ENCODE measurements at places on chromosomes 11 and 22. TPM values are rescaled to one million over a fixed set of nuclear protein-coding genes. Genes with fewer than 3 reads are reported as not detected.

The SLC22A8 gene
- polyA plus RNA-seq = not detected

The SFI1 gene
- polyA plus RNA-seq = 69.5 TPM

The MS4A4A gene
- polyA plus RNA-seq = not detected

The CXCR5 gene
- 1.1 TPM for polyA plus RNA-seq

The OR5L1 gene
- polyA plus RNA-seq = not detected

The SYCE3 gene
- polyA plus RNA-seq = not detected

The MN1 gene
- polyA plus RNA-seq = not detected

- H3K4me1 ChIP-seq = peaks cover 46% of the 10 kb centered on the region
- H3K27me3 ChIP-seq = no peaks in the 10 kb centered on the region
- DNase-seq = peak; percentile 100
- H3K27ac ChIP-seq = peak within 1 kb of the TSS; percentile 72
- H3K36me3 ChIP-seq = no peaks in the 10 kb centered on the region
Measured at GRCh38 chr11:44565211-44565952, at the start of gene CD82. Gene CD82, plus strand, starts transcription at chr11:44565663. Its CDS starts 29,000 bp downstream, at chr11:44594663.

DNA sequence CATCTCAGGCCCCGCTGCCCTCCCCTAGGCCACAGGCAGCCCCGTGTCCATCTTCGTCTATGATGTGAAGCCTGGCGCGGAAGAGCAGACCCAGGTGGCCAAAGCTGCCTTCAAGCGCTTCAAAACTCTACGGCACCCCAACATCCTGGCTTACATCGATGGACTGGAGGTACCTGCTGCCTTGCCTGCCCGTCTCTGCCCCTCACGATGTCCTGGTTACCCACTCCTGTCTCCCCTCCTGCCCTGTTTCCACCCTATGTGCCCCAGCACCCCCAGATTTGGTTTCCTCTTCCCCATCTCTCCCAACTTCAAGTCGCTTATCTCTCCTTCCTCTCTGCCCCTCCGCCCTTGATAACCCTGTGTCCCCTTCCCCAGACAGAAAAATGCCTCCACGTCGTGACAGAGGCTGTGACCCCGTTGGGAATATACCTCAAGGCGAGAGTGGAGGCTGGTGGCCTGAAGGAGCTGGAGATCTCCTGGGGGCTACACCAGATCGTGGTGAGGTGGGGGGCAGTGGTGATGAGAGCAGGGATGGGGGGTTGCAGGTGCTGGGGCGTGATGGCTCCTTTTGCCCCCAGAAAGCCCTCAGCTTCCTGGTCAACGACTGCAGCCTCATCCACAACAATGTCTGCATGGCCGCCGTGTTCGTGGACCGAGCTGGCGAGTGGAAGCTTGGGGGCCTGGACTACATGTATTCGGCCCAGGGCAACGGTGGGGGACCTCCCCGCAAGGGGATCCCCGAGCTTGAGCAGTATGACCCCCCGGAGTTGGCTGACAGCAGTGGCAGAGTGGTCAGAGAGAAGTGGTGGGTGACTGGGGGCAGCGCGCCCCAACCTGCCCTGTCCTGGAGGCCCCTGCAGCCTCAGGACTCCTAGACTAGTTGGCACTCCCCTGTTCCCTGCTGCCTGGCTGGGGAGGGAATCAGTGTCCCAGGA is 930 bp downstream of the SCYL1 start:
- DNase-seq = no peak
- peak overlapping the region; percentile 96 for H3K27ac ChIP-seq
- H3K4me3 ChIP-seq = peak overlapping the region; percentile 79
- peaks cover 31% of the 10 kb centered on the region for H3K4me1 ChIP-seq
- no peaks in the 10 kb centered on the region for H3K27me3 ChIP-seq

- no peaks in the 10 kb centered on the region for H3K4me1 ChIP-seq
- H3K4me3 ChIP-seq = no peak overlapping the region
- no peak for DNase-seq
- no peak overlapping the region for H3K27ac ChIP-seq
Measured at GRCh38 chr22:28268171-28268570, 349.1 kb upstream of the PITPNB start.

- no peaks in the 10 kb centered on the region for H3K4me1 ChIP-seq
- no peak overlapping the region for H3K27ac ChIP-seq
- H3K27me3 ChIP-seq = no peaks in the 10 kb centered on the region
- no peaks in the 10 kb centered on the region for H3K36me3 ChIP-seq
- H3K4me3 ChIP-seq = no peak overlapping the region
- no peak for DNase-seq
Measured at GRCh38 chr11:82945682-82946081, 44.1 kb downstream of the DDIAS start.

DNA sequence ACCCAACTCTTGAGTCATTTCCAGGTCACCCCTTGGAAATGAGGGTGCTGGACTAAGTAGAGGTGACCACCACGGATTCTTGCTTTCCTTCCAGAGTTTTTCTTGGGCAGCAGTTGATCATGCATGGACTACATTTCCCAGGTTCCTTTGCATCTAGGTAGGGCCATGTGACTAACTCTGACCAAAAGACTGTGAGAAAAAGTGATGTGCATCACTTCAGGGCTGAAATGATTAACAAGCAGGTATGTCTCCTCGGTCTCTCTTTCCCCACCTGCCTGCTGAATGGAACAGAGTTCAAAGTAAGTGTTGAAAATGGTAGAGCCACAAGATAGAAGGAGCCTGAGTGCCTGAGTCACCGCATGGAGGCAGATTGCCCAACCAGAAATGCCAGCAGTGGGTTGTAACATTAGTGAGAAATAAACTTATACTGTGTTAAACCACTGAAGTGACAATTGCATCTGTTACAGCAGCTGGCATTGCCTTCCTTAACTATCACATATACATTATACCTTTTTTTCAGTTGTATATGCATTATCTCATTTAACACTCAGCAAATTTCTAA is 113.5 kb downstream of the MN1 start:
- H3K4me3 ChIP-seq = no peak overlapping the region
- DNase-seq = no peak
- no peak overlapping the region for H3K27ac ChIP-seq
- no peaks in the 10 kb centered on the region for H3K4me1 ChIP-seq
- no peaks in the 10 kb centered on the region for H3K27me3 ChIP-seq
- no peaks in the 10 kb centered on the region for H3K36me3 ChIP-seq

DNA sequence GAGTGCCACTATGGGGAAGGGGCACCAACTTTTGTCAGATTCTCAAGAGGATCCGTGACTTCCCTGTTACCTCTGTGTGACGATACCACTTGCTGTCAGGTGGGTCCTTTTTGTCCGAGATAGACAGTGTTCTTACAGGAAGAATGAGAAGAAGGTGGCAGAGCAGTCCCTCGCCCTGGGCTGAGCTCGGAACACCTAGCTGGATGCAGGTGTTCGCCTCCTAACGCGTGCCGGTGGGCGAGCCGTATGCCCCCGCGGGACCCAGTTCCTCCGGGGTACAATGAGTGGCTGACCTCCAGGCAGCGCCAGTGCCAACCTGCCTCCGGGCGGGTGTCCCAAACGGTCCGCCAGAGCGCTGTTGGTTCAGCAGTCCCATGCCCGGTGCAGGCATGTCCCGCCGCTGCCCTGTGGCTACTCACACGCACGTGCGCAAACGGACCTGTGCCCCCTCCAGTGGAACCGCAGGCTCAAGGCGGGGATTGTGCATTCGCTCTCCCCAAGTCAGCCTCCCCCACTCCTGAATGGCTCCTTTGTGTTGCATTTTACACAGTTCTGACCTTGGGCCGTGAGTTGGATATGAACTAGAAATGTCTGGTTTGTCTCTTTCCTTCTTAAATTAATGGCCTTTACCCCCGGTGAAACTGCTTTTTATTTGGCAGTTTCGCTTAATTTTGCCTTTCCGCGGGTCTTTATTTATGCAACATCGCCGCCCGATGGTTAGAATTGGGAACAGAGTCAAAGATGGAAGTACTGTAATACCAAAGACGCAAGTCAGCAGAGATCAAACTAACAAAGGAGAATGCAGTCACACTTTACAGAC is 1.1 kb upstream of the ABTB2 start:
- H3K36me3 ChIP-seq = no peaks in the 10 kb centered on the region
- H3K27ac ChIP-seq = peak overlapping the region; percentile 55
- peak overlapping the region; percentile 67 for H3K4me3 ChIP-seq
- peaks cover 10% of the 10 kb centered on the region for H3K4me1 ChIP-seq
- peaks cover 11% of the 10 kb centered on the region for H3K27me3 ChIP-seq
- peak; percentile 78 for DNase-seq

DNA sequence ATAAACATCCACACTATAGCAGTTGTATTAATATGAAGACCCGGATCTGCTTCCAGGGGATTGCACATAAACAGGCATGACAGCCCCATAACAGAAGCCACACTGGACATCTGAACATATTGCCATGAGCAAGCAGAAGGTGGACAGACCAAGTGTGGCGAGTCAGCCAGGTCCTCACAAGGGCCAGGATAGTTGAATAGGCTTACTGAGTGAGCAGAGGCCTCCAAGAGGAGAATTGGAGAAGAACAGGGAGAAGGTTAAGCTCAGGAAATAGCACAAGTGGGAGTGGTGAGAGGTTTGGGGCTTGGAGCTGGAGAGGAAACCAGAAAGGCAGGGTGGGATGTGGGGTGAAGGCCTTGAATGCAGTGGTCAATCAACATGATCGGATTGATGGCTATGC is 10.8 kb downstream of the SLC35C1 start:
- no peak overlapping the region for H3K4me3 ChIP-seq
- H3K4me1 ChIP-seq = no peaks in the 10 kb centered on the region
- H3K27me3 ChIP-seq = no peaks in the 10 kb centered on the region

- peak within 1 kb of the TSS; percentile 65 for H3K4me3 ChIP-seq
- no peaks in the 10 kb centered on the region for H3K27me3 ChIP-seq
- peak; percentile 56 for DNase-seq
- H3K27ac ChIP-seq = peak within 1 kb of the TSS; percentile 91
- H3K36me3 ChIP-seq = peaks cover 6% of the 10 kb centered on the region
- peaks cover 18% of the 10 kb centered on the region for H3K4me1 ChIP-seq
Measured at GRCh38 chr22:43186272-43187170, at the start of gene TTLL12. Gene TTLL12, minus strand, starts transcription at chr22:43187134. Its CDS starts 65 bp downstream, at chr22:43187069.

GRCh38 chr22:48975886-48976285 is 851.8 kb downstream of the BRD1 start:
- no peak overlapping the region for H3K27ac ChIP-seq
- H3K4me3 ChIP-seq = no peak overlapping the region
- no peak for DNase-seq
- H3K4me1 ChIP-seq = no peaks in the 10 kb centered on the region
- H3K27me3 ChIP-seq = no peaks in the 10 kb centered on the region

DNA sequence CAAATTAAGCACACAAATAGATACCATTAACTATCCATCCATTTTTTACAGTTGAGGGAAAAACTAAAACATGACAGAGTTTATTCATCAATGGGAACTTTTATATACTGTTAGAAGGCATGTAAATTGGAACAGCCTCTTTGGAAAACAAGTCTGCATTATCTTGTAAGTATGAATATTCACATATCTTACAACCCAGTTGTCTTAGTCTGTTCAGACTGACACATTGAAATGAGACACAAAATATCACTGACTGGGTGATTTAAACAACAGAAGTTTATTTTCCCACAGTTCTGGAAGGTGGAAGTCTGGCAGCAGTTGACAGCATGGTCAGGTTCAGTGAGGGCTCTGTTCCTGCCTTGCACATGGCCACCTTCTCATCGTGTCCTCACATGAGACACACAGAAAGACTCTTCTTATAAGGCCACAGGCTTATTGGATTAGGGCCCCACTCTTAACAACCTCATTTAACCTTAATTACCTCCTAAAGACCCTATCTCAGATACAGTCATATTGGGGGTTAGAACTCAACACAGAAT is 5.4 kb upstream of the EIF3F start:
- DNase-seq = no peak
- H3K4me3 ChIP-seq = no peak overlapping the region
- peaks cover 10% of the 10 kb centered on the region for H3K4me1 ChIP-seq
- H3K27me3 ChIP-seq = no peaks in the 10 kb centered on the region
- H3K27ac ChIP-seq = no peak overlapping the region
- H3K36me3 ChIP-seq = no peaks in the 10 kb centered on the region

GRCh38 chr11:19957294-19957943 is 202.9 kb downstream of the DBX1 start:
- no peaks in the 10 kb centered on the region for H3K4me1 ChIP-seq
- H3K27me3 ChIP-seq = no peaks in the 10 kb centered on the region
- no peak for DNase-seq
- no peak overlapping the region for H3K4me3 ChIP-seq
- no peaks in the 10 kb centered on the region for H3K36me3 ChIP-seq
- no peak overlapping the region for H3K27ac ChIP-seq

GRCh38 chr11:27310707-27311106 is 52.3 kb downstream of the CCDC34 start:
- no peaks in the 10 kb centered on the region for H3K27me3 ChIP-seq
- H3K4me1 ChIP-seq = no peaks in the 10 kb centered on the region
- DNase-seq = no peak
- no peak overlapping the region for H3K27ac ChIP-seq
- H3K4me3 ChIP-seq = no peak overlapping the region
- H3K36me3 ChIP-seq = no peaks in the 10 kb centered on the region

- no peaks in the 10 kb centered on the region for H3K27me3 ChIP-seq
- no peak overlapping the region for H3K4me3 ChIP-seq
- no peak overlapping the region for H3K27ac ChIP-seq
Measured at GRCh38 chr11:15698855-15699254, 584.1 kb downstream of the INSC start.

- no peak overlapping the region for H3K4me3 ChIP-seq
- H3K27me3 ChIP-seq = no peaks in the 10 kb centered on the region
- peak overlapping the region; percentile 69 for H3K27ac ChIP-seq
- peaks cover 42% of the 10 kb centered on the region for H3K4me1 ChIP-seq
Measured at GRCh38 chr11:74233683-74234082, 62.6 kb downstream of the PPME1 start.

GRCh38 chr11:68173926-68174325 is 39.2 kb downstream of the KMT5B start:
- no peaks in the 10 kb centered on the region for H3K27me3 ChIP-seq
- H3K27ac ChIP-seq = no peak overlapping the region
- DNase-seq = no peak
- H3K36me3 ChIP-seq = peaks cover 10% of the 10 kb centered on the region
- H3K4me1 ChIP-seq = no peaks in the 10 kb centered on the region

GRCh38 chr11:13672576-13673210 is 4.2 kb downstream of the FAR1 start:
- H3K36me3 ChIP-seq = no peaks in the 10 kb centered on the region
- DNase-seq = no peak
- H3K27ac ChIP-seq = no peak overlapping the region
- peaks cover 12% of the 10 kb centered on the region for H3K4me1 ChIP-seq

GRCh38 chr11:114131461-114131864 is 72.0 kb downstream of the ZBTB16 start:
- DNase-seq = no peak
- no peaks in the 10 kb centered on the region for H3K27me3 ChIP-seq
- H3K27ac ChIP-seq = no peak overlapping the region
- H3K4me3 ChIP-seq = no peak overlapping the region

DNA sequence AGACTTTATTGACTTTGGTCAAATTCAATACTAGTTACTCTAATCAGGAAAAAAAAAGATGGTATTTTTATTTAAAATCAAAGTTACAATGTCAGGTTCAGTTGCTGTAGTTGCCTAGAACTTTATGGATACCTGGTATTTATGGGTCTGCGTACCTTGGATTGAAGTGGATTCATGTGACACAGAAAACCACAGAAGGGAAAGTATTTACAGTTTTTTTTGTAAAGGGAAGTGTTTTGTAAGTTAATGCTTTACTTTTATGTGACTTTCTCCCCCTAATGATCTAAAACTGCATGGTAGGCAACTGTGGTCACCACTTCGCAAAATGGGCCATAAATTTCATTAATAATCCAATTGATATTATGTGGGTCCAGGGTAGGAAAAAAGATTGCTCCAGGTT is 65.2 kb upstream of the ADA2 start:
- no peak overlapping the region for H3K4me3 ChIP-seq
- H3K36me3 ChIP-seq = no peaks in the 10 kb centered on the region
- no peak for DNase-seq
- H3K27me3 ChIP-seq = no peaks in the 10 kb centered on the region
- no peak overlapping the region for H3K27ac ChIP-seq
